ENCODE measurements at places on chromosomes 1 and 21. TPM values are rescaled to one million over a fixed set of nuclear protein-coding genes. Genes with fewer than 3 reads are reported as not detected.
A peak's percentile ranks its signal among the peaks of the same experiment; 100 is the strongest.

LEMD1 gene
- total RNA-seq, result 79.0 TPM

KRTAP12-2 gene
- total RNA-seq, result not detected

ELOVL1 gene
- 11.9 TPM for total RNA-seq

CFAP74 gene
- not detected for total RNA-seq

TSTD1 gene
- 59.9 TPM for total RNA-seq

GRCh38 chr1:98051065-98051675, 130.3 kb upstream of the DPYD start:
- DNase-seq, result peak; percentile 82

DNA sequence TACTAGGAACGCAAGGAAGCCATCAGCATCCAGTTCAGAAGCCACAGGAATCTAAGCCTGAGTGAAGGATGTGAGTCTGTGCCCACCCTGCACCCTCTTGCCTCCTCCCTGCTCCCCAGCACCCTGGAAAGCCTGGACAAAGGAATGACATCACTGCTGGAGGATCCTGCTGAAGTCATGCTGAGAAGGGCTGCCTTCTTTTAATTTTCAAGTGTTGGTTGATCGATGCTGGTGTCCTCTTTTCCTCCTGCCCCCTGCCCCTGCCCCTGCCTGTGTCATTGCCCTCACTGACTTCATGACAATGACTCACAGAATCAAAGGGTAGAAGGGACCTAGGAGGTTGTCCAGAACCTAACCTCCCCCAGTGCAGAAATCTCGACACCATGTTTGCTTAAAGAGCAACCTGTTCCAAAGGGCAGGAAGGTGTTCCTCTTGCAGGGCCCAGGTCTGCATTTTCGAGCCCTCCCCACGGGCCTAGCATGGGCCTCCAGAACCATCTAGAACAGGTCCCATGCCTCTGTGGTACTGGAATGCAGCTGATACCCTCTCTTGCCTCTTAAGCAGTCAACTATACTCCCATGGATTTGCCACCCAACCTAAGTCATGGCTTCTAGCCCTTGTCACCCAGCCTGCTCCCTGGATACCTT, 9.6 kb downstream of the DHRS3 start:
- DNase-seq, result no peak

DNA sequence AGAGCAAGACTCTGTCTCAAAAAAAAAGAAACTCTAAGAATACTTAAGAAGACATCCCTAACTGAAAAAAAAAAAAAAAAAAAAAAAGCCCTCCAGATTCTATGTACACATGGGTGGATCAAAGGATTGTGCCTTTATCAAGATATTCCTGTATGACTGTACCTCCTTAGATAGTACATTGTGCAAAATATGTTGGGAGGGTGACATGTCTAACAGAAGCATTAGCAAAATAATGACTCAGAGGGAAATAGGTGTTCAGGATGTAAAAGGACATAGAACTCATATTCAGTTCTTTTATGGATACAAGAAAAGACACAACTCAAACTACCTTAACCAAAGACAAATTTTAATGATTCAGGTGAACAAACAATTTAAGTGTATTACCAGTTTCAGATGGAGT, 269.8 kb upstream of the KAZN start:
- DNase-seq, result no peak

- DNase-seq, result no peak
These were observed 14.4 kb downstream of the C1orf159 start for GRCh38 chr1:1101503-1101902.

GRCh38 chr1:29599826-29600225, 363.5 kb downstream of the PTPRU start:
- no peak for DNase-seq

DNA sequence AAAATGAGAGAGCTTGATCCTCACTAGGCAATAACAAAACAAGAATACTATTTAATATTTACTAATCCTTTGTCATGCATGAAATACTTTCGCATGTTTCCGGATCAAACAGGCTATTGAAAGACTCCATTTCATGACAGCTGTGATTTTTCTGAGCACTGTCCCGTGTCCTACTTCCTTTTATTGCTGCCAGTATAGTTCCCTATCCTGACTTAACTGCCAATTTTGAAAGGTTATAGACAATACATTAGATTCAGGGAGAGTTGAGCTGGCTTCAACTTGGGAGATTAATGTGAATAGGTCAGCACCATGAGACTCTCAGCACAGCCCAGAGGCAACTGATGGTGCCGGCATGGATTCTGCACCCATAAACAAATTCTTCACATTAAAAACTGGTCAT, 225.8 kb downstream of the VAV3 start:
- DNase-seq, result no peak

- no peak for DNase-seq
These were observed 254.8 kb upstream of the DEPDC1 start for GRCh38 chr1:68751723-68752122.

DNA sequence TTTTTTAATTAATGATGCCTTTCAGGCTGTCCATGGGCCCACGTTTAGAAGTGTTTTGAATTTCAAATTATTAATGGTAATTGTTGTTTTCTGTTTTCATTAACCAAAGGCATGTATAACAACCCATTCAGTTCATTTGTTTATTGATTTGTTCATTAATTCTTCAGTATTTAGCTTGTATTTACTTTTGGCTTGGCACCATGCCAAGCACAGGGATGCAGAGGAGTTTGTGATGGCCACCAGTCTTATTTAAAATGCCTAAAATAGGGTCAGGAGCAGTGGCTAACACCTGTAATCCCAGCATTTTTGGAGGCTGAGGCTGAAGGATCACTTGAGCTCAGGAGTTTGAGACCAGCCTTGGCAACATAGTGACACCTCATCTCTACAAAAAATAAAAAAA, 75.3 kb downstream of the ROR1 start:
- no peak for DNase-seq

- no peak for DNase-seq
These were observed 140.1 kb downstream of the TGFBR3 start for GRCh38 chr1:91745640-91746373.

- DNase-seq, result no peak
These were observed 407.4 kb downstream of the NTNG1 start for GRCh38 chr1:107548276-107548675.

- DNase-seq, result no peak
These were observed 73.9 kb downstream of the KCNJ6 start for GRCh38 chr21:37842163-37842919.

DNA sequence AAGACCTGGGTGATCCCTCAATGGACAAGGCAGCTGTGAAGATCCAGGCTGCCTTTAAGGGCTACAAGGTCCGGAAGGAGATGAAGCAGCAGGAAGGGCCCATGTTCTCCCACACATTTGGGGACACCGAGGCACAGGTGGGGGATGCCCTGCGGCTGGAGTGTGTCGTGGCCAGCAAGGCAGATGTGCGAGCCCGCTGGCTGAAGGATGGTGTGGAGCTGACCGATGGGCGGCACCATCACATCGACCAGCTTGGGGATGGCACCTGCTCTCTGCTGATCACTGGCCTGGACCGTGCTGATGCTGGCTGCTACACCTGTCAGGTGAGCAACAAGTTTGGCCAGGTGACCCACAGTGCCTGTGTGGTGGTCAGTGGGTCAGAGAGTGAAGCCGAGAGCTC, 85.2 kb downstream of the TRIM11 start:
- no peak for DNase-seq

DNA sequence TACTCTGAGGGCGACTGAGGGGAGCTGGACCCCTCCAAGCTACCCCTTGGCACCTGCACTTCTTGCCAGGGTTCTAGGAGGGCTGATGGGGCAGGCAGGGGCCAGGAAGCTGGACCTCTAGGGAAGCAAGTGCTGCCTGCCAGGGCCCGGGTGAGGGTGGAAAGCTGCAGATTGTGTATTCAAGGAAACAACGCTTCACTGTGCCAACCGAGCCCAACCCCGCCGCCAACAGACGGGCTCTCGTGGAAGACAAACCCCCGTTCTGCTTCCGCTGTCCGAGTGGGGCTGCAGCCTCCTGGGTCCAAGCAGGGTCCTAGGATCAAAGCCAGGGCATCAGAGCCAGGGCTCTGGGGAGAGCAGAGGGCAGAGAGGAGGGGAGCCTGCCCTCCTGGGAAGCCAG, 3.2 kb downstream of the EFHD2 start:
- DNase-seq, result no peak

- no peak for DNase-seq
These were observed 84.6 kb downstream of the VPS13D start for GRCh38 chr1:12314333-12314903.

GRCh38 chr1:102742426-102742825, 365.9 kb downstream of the COL11A1 start:
- no peak for DNase-seq

DNA sequence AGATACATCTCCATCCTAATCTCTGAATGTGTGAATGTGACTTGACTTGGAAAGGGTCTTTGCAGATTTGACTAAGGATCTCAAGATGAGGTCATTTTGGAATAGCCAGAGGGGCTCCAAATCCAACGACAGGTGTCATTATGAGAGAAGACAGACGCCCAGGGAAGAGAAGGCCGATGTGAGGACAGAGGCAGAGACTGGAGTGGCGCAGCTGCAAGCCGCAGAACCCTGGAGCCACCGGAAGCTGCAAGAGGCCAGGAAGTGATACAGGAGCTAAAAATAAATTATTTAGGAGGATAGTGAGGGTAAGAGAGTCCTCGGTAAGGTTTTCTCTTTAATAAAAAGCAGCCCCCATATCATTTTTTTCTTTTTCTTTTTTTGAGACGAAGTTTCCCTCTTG, 9.7 kb upstream of the AADACL4 start:
- DNase-seq, result no peak

DNA sequence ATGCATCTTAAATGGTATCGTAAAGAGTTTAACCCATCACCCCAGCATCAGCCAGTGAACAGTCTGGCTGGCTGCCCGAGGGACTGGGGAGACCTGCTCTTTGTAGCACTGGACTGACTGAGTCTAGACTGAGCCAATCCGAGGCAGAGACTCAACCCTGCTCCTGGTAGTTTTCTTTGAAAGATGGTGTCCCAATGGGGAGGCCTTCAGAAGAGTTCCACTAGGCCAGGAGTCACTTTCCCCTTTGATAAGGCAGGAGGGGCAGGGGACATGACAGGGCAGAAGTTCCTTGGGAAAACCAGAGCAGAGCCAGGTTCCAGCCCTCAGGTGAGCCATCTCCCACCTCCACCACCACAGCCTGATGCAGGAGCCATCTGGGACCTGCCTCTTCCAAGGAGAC, 203.5 kb downstream of the CAMTA1 start:
- no peak for DNase-seq

- no peak for DNase-seq
These were observed 6.3 kb upstream of the TTC34 start for GRCh38 chr1:2807678-2808385.

DNA sequence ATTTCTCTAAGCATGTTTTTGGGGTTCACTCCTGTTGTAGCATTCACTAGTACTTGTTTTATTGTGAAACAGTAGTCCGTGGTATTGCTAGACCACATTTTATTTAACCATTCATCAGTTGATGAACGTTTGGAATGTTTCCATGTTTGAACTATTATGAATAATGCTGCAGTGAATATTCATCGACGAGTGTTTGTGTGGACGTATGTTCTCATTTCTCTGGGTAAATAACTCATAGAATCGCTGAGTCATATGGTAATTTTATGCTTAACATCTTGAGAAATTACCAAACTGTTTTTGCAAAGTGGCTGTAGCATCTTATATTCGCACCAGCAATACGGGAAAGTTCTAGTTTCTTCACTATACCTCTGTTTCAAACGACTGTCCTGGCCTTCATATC, 28.0 kb upstream of the KAZN start:
- DNase-seq, result no peak

DNA sequence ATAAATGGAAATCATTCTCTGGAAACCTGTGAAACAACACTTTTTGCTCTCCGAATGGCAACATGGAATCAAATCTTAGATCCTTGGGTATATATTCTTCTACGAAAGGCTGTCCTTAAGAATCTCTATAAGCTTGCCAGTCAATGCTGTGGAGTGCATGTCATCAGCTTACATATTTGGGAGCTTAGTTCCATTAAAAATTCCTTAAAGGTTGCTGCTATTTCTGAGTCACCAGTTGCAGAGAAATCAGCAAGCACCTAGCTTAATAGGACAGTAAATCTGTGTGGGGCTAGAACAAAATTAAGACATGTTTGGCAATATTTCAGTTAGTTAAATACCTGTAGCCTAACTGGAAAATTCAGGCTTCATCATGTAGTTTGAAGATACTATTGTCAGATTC, 45.7 kb downstream of the PTGFR start:
- no peak for DNase-seq

DNA sequence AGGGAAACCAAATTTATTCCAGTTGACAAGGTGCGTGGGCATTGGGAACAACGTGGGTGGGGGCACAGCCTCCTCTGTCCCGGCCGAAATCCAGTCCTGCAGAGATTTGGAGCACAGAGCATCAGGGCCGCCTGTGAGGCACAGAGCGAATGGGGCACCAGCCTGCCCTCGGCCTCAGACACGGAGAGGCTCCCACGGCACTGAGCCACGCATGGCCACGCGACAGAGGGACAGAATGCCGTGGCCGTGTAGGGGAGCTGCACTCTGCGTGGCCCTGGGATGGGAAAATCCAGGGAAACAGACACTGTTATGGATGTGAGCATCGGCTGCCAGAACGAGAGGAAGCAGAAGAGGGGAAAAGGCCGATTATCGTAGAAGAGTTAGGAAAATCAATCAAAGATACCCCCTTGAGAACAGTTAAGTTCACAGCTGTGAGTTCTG, 13.5 kb upstream of the C1orf159 start:
- DNase-seq, result no peak

GRCh38 chr1:243268751-243269460, 13.1 kb downstream of the SDCCAG8 start:
- DNase-seq, result peak; percentile 16

DNA sequence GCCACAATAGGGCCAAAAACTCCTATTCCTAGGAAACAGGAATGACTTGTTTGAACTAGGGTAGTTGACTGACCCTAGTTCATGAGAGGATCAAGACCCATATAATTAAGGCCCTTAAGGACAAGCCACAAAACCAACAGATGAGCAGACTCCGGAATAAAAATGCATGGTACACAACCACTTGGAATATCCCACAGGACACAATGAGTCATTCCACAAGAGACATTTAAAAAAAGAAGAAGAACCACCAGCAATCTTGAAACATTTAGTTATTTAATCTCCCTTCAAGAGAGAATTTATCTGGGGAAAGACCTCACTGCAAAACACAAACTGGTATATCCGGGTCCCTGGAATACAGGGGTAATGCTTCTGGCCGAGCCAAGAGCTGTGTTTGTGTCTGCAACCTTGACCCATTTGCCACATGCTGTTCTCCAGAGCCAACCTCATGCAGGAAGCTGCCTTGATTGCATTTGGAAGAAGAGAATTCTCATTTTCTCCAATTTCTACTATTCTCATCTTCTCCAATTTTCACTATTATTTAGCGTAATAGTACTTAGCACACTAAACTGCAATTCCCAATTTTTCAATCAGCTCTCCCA, 135.5 kb downstream of the TGFBR3 start:
- no peak for DNase-seq

DNA sequence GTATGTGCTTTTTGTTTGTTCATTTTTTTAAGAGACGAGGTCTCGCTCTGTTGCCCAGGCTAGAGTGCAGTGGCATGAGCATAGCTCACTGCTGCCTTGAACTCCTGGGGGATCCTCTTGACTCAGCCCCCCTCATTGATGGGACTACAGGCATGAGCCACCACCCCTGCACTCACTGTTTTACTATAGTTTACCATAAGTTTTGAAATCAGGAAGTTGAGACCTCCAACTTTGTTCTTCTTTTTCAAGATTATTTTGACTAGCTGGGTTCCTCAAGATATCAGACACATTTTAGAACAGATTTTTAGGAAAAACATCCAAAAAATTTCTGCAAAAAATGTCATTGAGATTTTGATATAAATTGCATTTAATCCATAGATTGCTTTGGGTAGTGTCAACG, 120.4 kb upstream of the FGGY start:
- no peak for DNase-seq

Data from neural progenitor cell (in vitro differentiated cells).